ENCODE measurements at places on chromosomes 3 and 15.
A peak's percentile ranks its signal among the peaks of the same experiment; 100 is the strongest.

DNA sequence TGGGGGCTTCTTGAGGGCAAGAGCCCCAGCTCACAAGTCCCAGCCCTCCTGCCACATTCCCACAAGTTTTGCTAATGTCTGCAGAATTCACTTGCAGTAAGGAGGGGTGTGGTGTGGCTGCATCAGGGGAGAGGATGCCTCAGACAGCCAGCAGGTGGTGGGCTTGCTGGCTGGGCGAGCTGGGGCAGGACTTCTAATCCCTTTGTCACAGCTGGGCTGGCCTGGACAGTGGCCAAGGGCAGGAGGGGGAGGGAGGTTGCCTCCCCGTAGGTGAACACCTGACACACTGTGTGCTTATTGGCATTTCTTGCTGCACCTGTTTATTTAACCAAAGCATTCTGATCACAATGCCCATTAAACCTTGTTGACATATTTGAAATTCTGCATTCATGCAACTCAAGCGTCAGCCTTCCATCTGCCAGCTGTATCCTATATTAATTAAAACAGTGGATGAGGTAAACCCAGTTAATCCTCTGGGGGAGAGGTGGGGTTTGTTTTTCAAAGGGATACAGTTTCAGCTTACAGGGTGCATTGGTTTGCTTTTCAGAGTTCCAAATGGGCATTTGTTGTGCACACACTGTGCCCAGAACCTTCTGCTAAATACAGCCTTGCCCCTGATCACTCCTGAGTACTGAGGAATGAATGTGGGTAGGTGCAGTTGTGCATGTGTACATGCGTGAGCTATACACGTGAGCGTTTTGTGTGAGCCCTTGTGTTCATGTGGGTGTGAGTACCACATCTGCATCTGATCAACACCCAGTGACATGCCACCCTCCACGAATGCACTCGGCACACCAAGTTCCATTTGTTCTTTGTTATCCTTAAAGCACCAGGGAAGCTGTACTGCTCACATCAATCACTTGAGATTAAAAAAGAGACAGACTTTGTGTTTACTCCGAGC, 268.7 kb downstream of the XXYLT1 start:
- peak; percentile 48 for DNase-seq

DNA sequence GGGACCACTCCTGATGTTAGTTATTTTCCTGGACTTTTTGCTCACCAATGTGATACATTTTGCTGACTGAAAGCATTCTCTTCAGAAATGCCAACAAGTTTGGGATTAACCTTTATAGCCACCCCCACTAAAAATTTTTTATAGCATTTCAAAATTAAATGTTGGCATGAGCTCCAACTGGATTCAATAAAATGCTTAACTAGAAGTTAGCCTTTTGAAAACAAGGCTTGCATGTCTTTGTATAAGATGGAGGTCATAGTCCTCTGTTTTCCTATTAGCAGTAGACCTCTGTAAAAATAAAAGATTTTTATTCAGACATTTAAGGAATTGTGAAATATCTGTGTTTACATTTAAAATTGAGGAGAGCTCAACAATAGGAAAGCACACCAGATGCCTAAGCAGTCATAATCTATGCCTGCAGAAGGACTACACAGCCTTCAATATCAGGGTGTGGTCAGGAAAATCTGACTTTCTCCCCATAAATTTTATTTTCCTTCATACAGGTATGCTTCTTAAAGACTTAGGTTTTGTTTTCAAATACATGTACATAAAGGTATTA, 87.2 kb downstream of the DNAJC13 start:
- no peak for DNase-seq

- DNase-seq: no peak
Observed at GRCh38 chr3:41569632-41570305, 370.5 kb downstream of the CTNNB1 start.

DNA sequence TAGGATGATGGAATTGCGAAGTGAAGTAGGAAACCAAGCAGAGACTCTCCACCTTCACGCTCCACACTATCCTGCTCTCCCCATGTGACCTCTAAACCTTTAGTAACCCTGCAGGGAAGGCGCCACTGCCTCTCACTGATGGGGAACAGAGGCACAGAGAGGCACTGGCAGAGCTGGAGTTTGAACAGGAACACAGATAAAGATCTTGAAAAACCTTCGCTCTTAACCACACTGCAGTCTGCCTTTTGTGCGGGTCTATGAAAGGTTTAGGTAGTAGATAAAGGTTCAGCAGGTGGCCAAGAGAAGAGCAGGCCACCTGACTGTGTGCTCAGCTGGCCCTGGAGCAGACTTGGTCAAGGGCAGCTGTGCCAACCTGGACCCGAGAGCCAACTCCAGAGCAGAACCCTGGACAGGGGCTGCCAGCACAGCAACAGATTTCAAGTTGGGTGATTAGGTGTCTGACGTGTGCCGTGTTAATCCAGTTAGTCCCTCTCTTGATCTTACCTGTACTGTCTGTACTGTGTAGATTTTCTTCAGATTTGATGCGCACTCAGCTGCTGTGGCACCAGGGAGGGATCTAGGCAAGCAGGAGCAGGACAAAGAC, 15.2 kb downstream of the EIF4E3 start:
- no peak for DNase-seq

GRCh38 chr3:73255609-73256029, 194.2 kb downstream of the EBLN2 start:
- peak; percentile 52 for DNase-seq

GRCh38 chr3:176399193-176399592, 798.1 kb downstream of the TBL1XR1 start:
- no peak for DNase-seq

GRCh38 chr3:47491186-47491585, 15.4 kb upstream of the SCAP start:
- DNase-seq: no peak

DNA sequence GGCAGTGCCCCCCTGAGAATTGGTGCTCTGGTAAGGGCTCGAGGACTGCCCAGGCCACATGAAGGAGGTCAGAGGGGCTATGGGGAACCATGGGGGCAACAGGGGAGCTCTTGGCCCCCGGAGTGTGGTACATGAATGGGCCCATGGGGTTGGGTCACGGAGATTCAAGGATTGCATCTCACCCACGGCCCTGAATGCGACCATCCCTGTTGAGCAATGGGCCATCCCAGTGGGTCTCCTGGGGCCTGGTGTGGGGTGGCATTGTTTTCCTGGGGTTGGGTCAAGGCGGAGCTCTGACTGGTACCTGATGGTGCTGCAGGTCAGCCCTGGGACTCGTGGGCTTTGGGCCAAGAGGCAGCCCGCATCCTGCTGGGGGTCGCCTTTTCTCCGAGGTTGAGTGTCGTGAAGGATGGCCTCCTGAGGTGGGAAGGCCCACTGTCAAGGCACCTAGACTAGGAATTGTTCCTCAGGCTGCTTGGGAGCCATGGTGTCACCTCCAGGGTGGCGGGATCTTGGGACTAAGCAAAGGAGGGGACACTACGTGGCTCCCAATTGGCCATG, 198.3 kb downstream of the UBE3A start:
- no peak for DNase-seq

GRCh38 chr3:181933052-181933618, 221.4 kb downstream of the SOX2 start:
- DNase-seq: no peak

- DNase-seq: no peak
Observed at GRCh38 chr3:107285197-107285596, 92.0 kb upstream of the CCDC54 start.

GRCh38 chr3:97347780-97348179, 416.8 kb upstream of the ARL6 start:
- DNase-seq: no peak

DNA sequence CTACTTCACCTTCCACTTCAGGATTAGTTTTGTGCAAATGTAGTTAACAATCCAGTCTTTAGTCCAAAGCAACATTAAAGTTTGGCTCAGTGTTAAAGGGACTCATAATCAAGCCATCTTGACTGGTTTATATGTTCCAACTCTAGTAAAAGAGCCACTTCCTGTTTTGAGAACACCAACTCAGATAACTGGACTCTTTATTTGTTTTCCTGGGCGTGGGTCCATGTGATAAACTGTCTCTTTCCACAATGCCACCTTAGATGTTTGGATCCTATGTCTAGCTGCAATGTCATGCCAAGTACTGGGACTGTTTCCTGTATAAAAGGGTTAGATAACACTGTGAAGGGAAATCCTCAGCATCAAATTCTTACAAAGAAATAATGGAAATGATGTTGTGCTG, 545.0 kb downstream of the PYDC2 start:
- DNase-seq: no peak

GRCh38 chr3:169771497-169772304, 1.5 kb upstream of the MYNN start:
- DNase-seq: peak; percentile 13

Measured in GM03348 (cell line).